Activated T-cell treated with anti-CD3 and anti-CD28 coated beads, Interleukin-2, amount 50 U/mL, for 4 hours (primary cell): ENCODE measurements at places on chromosomes 4 and X.

- no peak for DNase-seq
Measured at GRCh38 chr4:73583666-73584065, 36.6 kb downstream of the RASSF6 start.

- no peak for DNase-seq
Measured at GRCh38 chr4:145552181-145552822, 66.9 kb upstream of the MMAA start.

DNA sequence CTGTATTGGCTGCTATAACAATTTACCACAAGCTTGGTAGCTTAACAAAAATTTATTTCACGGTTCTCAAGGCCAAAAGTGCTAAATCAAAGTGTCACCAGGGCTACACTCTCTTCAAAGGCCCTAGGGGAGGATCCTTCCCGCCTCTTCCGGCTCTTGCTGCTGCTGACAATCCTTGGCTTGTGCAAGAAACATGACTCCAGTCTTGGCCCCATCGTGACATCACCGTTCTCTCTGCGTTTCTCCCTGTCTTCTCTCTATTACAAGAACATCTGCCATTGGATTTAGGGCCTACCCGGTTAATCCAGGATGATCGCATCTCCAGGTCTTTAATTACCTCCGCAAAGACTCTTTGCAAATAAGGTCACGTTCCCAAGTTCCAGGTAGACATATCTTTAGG lies 10.4 kb upstream of the CLCN4 start:
- no peak for DNase-seq

DNA sequence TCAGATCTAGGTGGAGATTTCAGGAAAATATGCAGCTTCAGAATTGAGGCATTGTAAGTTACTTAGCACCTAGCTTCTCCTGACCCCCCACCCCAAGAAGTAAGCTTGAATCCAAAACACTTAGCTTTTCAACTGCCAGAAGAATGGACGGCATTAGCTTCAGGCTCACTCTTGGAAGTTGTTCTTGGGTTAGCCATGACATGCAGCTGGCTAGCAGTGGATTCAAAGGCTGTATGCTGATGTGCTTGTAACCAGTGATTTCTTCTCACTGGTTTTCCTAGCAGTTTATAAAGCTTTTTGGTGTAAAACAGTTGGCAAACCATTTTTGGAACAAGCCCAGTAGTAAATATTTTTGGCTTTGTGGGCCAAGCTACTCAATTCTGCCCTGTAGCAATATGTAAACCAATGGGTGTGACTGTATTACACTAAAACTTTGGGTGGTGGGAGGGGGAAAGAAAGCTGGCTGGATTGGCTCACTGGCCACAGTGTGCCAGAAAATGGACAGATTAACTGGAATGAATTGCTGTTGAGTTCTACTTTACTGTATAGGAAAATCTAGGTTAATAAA lies 85.6 kb downstream of the SHROOM2 start:
- DNase-seq = no peak

DNA sequence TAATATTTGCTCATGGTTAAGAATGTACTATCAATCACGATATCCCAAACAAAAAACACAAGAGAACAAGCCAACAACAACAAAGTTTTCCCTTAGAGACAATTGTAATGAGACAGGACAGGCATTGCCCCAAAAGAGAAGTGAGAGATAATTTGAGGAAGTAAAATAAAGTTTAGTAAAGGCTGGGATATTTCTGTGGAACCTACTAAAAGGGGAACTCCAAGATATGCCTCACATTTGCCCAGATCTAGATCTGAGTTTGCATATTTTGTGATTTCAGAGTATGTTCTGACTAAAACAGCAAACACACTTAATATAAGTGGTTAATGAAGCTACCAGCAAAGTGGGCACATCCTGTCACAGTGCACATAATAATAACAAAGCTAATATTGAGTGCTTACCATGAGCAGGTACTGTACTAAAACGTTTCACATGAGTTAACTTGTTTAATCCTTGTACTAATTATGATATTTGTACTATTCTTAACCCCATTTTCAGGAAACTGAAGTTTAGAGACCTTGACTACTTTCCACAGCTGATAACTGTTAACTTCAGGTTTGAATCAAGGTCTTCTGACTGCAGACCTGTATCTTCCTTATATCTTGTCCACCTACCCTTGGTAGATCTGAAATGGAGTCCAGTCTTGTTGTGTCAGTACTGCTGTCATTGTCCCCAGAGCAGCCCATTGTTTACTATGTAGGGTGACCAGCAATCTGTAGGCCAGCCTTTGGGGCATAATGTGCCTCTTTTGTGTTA lies 26.0 kb upstream of the BMP2K start:
- DNase-seq = no peak

GRCh38 chr4:26746802-26747213 lies 113.8 kb upstream of the STIM2 start:
- DNase-seq = no peak

DNA sequence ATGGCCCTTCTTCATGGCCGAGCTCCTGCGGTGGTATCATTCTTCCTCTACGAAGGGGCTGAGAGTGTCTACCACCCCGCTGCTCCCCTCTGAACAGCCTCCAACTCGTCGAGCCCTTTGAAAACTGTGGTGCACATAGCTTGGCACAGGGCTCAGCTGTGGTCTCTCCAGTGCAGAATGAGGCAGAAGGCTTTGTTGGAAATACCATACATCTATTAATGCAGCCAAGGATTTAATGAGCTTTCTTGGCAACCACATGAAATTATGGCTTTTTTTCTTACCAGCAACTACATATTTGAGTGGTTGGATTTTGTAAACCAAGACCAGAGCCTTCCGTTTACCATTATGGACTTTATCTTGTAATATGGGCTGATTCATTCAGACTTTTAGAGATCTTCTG lies 61.7 kb upstream of the CBR4 start:
- no peak for DNase-seq

GRCh38 chrX:38151441-38151840 lies 69.2 kb downstream of the SRPX start:
- no peak for DNase-seq

GRCh38 chr4:174423257-174423944 lies 98.9 kb downstream of the HPGD start:
- no peak for DNase-seq
